ENCODE measurements at places on chromosomes 2 and 18.

DNA sequence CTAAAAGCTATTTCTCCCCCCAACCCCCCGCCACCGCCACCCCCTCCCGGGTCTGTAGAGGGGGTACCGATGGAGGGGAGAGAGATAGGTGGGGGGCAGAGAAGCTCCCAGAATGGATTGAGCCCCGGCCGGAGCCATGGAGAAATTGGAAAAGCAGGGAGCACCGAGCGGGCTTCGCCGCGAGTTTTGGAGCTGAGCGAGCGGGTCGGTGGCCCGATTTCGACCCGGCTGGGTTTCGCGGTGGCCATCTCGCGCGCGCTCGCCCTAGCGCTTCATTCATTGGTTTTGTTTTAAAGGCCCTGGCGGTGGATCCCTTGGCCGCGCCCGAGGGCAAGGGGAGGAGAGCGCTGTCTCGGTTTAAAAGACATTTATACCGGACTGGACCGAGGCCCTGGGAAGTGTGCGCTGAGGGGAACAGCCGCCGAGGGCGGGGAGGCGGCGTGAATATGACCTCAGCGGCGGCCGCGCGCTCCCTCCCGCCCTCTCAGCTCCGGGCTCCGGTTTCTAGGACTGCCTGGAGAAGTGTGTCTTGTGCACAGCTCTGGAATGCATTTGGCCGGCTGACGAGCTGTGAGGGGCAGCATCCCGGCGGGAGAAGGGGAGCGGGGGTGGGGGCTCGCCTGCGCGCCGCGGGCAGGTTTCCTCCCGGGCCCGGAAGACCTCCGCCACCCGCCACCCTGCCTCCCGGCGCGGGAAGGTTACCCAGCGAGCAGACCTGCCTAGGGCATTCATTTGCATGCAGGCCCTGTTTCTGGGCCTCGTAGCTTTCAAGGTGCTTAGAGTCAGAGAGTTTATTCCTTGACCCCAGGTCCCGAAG is 1.7 kb upstream of the SMAD7 start:
- DNase-seq: peak; percentile 62

DNA sequence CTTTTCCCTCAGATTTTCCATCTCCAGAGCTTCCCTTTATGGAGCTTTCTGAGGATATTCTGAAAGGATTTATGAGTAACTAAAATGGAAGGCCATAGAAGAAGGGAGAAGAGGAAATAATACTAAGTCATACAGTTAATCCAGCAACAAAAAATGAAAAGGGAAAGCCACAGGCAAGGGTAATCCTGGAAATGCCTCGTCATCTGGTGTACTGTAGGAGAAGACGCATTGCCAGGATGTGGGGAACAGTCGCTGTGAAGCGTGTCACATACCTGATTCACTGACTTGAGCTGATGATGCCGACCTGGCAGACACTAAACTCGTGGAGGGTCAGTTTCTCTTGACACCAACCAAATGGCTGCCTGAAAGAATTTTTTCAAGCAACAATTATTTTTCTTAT is 34.7 kb upstream of the ALPP start:
- no peak for DNase-seq

- DNase-seq: no peak
Measured at GRCh38 chr2:141021611-141022010, 1109.2 kb downstream of the LRP1B start.

GRCh38 chr2:95025406-95026319 is at the start of gene MAL:
Gene MAL, plus strand, starts transcription at chr2:95025708. Its CDS starts 85 bp downstream, at chr2:95025793.
- DNase-seq: peak; percentile 62

DNA sequence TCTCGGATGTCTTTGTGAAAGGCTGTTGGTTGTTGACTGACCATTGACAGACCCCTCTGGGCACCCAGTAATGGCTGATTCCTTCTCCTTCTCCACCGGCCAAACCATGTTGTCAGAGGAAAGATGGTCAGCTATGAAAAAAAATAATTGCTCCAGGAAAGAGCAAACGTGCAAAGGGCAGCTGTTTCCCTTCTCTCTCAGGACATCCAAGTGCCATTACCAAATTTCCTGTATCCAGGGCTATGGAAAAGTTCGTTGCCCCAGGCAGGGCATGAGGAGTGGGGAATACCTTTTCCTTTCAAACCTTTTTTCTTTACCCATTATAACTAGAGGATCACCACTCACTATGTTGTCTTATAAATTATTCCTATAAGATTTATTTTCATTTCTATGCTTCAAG is 321.5 kb upstream of the HNRNPA3 start:
- no peak for DNase-seq

- DNase-seq: no peak
Measured at GRCh38 chr2:137348301-137348700, 583.0 kb downstream of the THSD7B start.

DNA sequence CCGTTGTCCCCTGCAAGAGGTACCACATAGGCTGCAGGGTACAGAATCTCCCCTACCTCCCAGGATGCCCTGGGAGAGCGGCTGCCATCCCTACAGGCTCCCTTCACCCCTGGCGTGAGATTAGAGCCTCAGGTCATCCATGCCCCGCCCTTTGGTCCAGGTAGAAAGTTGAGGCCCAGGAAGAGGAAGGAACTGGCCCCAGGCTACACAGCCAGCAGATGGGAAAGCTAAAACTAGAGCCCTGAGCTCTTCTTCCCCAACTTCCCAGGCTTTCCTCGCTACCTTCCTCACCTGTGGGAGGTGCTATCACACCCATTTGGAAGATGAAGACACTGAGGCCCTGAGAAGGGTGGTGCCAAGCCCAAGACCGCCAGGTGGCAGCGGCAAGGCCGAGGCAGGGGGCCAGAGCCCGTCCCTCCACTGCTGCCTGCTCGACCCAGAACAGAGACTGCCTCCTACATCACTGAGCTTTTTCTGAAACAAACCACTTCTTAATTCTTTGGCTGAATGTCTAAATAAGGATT is 25.8 kb downstream of the CIB4 start:
- no peak for DNase-seq

DNA sequence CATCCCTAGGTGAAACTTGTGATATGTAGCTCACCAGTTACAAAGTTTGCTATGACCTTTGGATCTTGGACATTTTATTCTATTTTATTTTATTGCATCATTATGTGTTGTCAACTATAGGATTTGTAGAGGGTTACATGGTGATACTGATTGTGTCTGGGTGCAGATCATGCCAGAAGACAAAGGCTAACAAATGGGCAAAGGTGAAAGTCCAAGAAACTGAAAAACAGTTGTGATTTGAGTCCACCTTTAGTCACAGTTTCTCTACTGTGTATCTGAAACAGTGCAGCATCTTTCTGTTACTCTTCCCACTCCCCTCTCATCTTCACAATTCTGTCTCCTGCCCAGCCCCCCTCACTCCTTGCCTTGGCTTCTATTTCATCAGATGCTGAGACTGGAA is 111.9 kb upstream of the LYPD6 start:
- no peak for DNase-seq

- peak; percentile 31 for DNase-seq
Measured at GRCh38 chr2:26043862-26044696, 10.2 kb downstream of the RAB10 start.

GRCh38 chr2:104901037-104901881 is 47.3 kb downstream of the POU3F3 start:
- no peak for DNase-seq

- no peak for DNase-seq
Measured at GRCh38 chr2:205814039-205814364, 131.7 kb downstream of the NRP2 start.

- no peak for DNase-seq
Measured at GRCh38 chr2:172685467-172685866, 50.2 kb upstream of the RAPGEF4 start.

DNA sequence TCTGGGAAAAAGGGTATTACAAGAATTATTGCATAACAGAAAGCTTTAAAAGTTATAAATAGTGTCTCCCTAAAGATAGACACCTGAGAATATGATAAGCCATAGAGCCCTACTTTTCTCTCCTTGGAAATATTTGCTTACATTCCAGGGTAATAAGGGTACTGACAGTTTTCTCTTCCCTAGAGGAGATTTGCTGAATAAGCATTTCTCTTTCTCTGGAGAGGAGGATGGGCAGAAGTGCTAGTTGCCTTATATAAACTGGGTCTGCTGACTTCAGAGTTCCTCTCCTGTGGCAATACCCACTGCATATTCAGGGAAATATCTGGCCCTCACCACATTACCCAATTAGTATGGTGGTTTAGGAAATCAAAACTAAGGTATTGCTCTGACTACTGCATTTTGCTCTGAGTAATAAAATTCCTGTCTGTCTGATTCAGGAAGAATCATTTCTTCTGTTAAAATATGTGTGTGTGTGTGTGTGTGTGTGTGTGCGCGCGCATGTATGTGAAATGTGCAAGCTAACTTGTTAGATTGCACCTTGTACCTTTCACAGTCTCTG is 1391.3 kb downstream of the DSC3 start:
- DNase-seq: no peak

DNA sequence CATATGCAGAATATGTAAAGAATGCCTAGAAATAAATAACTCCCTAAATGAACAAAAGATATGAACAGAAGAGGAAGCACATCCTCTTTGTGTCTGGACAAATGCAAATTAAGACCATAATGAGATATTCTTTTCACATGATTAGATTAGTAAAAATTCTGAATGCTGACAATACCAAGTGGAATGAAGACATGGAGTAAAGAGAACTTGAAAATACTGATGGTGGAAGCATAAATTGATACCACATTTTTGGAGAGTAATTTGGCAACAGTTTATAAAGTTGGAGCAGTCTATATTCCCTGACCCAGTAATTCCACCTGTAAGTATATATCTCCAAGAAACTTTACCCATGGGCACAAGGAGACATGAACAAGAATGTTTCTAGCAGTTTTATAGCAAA is 130.0 kb downstream of the CAPN13 start:
- DNase-seq: no peak

- no peak for DNase-seq
Measured at GRCh38 chr18:60411715-60412114, 39.1 kb upstream of the MC4R start.

GRCh38 chr2:35973737-35974132 is 381.8 kb upstream of the CRIM1 start:
- DNase-seq: no peak

- no peak for DNase-seq
Measured at GRCh38 chr2:204946892-204947291, 401.6 kb downstream of the PARD3B start.

DNA sequence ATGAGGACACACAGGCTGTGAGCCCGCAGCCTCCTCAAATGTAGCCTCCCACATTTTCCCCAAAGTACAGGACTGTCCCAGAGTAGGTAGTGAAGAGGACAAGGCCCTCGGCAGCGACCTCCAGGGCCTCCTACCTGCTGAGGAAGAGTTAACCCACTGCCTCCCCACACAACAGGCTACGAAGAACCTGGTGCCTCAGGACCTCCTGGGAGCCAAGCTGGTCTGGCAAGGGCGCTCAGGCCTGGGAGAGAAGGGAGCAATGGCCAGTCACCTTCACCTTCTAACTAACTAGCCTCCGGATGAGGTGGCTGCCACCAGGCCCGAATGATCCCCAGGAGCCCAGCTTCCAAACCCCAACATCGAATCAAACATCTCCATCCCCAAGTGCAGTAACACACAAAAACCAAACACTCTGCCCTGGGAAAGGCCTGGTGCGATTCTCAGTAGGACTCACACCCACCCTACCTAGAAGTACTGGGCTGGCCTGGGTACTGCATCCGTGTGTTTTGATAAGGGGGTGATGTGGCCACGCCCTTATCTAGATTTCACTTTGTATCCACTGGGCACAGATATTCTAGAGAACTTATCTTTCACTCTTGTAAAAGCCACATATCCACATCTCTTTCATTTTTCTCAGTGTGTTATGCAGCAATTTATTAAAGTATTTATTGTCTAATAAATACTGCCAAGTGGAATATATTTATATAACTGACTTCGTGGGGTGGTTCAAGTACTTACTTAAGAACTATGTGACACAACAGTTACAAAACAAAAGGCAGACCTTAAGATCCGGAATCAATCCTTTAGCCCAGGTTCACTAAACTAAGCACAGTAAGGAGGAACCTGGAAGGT is 9.7 kb downstream of the ERFE start:
- no peak for DNase-seq

GRCh38 chr2:75538521-75539490 is 21.9 kb downstream of the EVA1A start:
- DNase-seq: no peak

Data from CD4-positive, alpha-beta T cell treated with Interleukin-17A for 1 hour (primary cell).